ENCODE measurements at places on chromosomes 5 and 9.

- no peak for DNase-seq
Observed at GRCh38 chr9:85515021-85515420, 226.7 kb downstream of the AGTPBP1 start.

GRCh38 chr9:91376239-91376638 is 14.5 kb upstream of the AUH start:
- no peak for DNase-seq

DNA sequence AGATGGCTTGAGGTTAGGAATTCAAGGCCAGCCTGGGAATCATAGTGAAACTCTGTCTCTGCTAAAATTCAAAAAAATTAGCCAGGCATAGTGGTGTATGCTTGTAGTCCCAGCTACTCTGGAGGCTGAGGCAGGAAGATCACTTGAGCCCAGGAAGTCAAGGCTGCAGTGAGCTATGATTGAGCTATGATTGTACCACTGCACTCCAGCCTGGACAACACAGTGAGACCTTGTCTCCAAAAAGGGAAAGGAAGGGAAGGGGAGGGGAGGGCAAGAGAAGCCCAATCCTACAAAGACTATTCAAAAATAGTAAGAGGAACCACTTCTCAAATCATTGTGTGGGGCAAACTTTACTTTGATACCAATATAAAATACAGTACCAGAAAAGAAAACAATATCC is 11.2 kb downstream of the SEMA4D start:
- no peak for DNase-seq

DNA sequence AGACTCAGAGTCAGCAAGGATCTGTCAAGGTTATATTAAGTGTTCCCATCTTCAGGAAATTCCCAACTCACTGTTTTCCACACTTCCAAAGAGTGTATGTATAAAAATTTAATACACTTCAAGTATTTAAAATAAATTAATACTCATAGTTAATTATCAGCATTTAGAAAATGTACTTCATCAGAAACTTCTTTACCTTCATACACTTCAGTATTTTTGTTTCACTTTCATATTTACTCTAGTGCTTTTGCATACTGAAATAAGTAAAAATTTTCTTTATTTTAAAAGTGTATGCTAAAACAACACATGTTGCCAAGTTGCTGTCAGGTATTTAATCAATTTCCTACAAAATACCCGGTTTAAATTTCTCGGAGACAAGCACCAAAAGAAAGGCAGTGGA is 16.5 kb downstream of the RICTOR start:
- DNase-seq, result no peak

- DNase-seq, result no peak
Observed at GRCh38 chr5:177508837-177509236, 789 bp downstream of the DOK3 start.

- peak; percentile 42 for DNase-seq
Observed at GRCh38 chr9:95516734-95517558, at the start of gene PTCH1. PTCH1 (minus strand) TSS chr9:95516971.

- DNase-seq, result no peak
Observed at GRCh38 chr9:72925891-72926290, 27.0 kb downstream of the ALDH1A1 start.

DNA sequence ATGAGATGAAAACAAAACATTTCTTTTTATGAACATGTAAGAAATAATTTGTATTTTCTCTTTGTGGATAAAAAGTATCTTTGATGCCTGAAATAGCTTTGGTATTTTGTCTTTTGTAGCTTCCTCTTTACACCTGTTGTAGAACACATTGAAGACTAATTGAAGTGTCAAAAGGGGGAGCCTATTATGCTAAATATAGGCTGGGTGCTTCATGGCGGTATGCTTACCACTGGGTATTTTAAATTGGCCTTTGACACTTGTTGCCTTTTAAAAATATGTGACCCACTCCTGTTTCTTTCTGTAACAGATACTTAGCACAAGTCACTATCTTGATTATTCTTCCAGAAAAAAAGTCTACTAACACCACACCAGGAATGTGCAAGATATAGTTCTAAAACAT is 226.4 kb downstream of the KIAA0825 start:
- no peak for DNase-seq

DNA sequence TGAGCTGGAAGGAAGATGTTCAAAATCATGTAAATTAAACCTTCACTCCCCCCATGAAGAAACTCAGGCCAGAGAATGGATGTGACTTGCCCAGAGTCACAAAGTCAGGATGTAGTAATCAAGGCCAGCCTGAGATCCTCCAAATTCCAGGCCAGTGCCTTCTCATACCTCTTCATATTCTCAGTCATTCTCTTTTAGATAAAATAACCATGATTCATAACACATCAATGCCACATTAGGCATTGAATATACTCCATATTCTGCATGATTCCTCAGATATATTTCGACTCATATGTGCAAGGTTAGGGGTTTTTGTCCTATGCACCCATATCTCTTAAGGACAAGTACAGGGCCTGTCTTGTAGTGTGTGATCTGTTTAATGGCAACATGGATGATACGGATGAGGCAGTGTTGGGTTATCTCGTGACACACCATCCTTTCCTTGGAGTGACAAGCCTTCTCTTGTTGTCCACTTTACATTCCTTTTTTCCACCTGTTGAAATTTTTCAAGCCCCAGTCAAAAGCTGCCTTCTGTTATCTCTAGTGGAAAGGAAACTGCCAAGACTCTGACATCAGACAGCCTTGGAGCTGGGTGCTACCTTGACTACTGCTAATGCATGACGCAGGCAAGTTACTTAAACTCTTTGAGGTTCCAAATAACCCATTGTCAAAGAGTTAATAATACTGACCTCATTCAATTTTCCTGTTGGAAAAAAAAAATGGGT is 227.5 kb upstream of the NR4A3 start:
- DNase-seq, result no peak

DNA sequence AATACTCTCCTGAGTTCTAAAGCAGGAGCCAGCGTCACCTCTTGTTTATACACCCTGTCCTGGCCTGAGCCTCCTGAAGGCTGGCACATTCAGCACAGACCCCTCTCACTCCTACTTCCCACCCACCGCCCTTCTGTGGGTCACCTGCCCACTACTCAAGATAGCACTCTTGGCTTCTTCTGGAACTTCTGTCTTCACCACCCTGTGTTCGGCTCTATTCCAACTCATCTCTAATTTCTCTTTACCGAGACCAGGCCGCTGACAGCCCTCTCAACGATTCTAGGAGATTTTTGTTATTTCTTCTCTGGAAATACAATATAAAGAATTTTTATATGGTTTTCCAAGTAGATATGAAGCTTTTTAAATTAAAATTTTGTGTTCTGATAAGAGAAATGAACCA is 57.4 kb downstream of the IRF1 start:
- DNase-seq, result no peak

GRCh38 chr9:12878351-12878978 is 103.6 kb downstream of the LURAP1L start:
- DNase-seq, result no peak

GRCh38 chr5:122201365-122201764 is 72.0 kb downstream of the ZNF474 start:
- DNase-seq, result no peak

DNA sequence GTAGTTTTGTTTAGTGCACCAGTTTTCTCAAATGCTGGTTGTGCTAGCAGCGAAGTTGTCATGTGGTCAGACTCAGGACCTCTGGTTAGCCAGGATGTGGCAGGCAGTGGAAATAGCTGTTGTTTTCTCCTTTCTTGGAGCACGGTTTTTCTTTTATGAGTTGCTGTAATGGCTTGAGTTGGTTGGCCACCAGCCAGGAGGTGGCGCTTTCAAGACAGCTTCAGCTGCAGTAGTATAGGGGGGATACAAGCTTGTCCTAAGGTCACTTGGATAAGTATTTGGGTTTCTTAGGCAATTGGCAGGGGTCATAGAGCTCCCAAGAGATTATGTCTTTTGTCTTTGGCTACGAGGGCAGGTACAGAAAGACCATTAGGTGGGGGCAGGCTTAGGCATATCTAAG is 274.2 kb upstream of the TARS1 start:
- no peak for DNase-seq

DNA sequence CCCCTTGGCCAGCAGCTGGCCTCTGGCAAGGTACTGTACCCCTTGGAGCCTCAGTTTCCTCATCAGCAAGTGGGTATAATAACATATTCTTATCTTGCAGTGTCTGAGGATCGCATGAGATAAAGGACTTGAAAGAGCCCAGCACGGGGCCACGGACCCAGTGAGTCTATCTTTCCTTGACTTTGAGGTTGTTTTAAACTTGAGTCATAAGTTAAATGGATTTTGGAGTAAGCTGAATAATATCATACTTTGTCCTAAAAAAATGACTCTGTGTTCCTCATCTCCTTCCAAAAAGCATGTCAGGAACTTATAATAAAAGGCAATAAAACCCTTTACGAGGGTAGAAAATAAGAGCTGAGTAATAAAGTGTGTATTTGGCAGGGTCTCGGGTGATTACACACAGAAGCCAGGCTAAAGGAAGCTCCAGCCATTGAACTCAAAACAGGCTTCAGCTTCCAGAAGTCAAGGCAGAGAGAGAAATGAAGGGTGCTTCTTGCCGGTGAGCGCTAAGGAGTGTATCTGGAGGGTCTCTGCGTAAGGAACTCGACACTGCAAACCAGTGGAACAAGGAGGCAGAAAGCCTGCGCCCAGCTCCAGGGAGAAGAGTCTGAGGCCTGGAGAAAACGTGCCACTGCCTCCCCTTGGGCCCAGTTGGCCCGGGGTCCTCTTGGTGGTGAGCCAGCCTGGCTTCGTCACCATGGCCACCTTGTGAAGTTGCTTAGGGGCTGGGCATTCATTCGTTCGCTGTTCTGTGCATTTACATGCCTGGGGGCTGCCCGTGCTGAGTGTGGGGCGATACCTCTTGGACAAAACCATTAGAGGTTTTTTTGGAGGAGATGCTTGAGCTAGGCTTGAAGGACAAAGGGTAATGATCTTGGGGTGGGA is 72.4 kb upstream of the PHYKPL start:
- DNase-seq, result no peak

- DNase-seq, result no peak
Observed at GRCh38 chr5:92207151-92207550, 824.0 kb upstream of the ARRDC3 start.

GRCh38 chr9:129513282-129513681 is 107.6 kb downstream of the C9orf50 start:
- DNase-seq, result no peak

DNA sequence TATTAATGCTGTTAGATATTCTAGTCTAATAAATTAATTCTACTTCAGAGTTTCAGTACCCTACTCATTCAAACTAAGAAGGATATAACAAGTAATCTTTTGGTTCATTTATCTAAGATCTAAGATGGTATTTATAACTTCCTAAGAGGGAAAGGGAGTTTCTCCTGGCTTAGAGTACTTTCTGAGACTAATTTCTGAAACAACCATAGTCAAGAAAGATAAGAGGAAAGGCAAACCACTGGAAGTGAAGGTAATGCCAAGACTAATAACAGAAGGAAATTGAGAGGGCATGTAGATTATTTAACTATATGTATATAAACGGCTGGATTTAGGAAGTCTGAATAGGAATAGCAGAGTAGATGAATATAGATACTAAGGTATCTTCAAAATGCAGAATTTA is 112.4 kb upstream of the ACOT12 start:
- no peak for DNase-seq

DNA sequence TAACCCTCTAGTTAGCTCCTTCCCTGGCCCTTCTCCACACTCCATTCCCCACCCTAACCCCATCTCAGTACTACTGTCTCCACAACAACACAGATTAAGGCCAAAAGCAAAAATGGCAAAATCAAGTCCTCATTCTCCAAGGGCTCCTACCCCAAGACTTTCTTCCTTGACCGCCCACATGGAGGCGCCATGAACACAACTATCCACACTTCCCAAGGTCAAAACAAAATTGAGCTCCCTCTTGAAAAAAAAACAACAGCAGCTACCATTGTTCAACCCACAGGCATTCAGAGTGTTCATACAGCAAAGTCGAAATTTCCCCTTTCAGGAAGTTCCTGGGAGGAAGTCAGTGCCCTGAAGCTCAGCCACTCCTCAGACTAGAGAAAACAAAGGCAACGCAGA is 54.4 kb downstream of the GNAQ start:
- peak; percentile 17 for DNase-seq

Measured in anterior cingulate cortex (tissue), 58 donors.